CD4-positive, alpha-beta T cell treated with Interleukin-15 for 4 hours (primary cell): ENCODE measurements at places on chromosomes 5 and 9.
A peak's percentile ranks its signal among the peaks of the same experiment; 100 is the strongest.

DNA sequence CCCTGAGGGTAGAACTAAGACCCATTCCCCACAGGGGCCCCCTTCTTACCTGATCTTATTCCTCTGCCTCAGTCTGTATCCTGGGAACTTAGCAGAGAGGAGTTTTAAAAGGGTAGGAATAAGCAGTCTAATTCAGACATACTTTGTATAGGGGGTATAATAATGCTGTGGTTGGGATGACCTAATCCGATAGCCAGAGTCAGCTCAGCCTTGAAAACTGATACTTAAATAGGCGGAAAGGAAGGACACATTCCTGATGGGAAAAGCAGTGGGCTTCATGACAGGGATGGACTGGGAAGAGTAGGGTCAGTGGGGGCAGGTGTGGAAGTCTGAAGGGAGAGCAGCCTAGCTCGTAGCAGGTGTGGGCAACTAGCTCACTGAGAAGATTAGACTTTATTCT, 52.2 kb upstream of the TESK1 start:
- no peak for DNase-seq

- no peak for DNase-seq
These were observed 39.1 kb downstream of the FBN2 start for GRCh38 chr5:128498844-128499455.

DNA sequence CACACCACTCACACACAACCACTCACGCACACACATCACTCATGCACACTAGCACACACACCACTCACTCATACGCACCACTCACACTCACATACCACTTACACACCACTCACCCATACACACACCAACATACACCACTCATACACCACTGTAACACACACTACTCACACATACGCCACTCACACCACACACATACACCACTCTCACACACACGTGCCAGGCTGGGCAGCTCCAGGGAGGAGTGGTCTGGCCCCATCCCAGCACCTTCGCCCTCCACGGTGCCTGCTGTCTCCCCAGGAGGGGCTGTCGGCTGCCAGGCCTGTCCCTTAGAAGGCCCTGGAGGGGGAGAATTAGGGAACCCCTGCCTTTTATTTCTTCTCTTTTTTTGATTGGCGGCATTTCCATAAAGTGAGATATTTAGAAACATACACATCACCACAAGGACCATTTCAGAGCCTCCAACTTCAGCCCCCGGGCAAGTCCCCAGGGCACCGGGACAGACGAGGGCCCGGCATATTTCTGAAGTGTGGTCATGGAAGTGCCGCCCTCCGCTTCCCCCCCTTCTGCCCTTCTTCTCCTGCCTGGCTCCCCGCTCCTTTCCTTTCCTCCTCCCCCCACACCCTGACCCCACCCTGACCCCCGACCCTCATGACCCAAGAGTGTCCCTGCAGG, 6.3 kb upstream of the ASB6 start:
- no peak for DNase-seq

DNA sequence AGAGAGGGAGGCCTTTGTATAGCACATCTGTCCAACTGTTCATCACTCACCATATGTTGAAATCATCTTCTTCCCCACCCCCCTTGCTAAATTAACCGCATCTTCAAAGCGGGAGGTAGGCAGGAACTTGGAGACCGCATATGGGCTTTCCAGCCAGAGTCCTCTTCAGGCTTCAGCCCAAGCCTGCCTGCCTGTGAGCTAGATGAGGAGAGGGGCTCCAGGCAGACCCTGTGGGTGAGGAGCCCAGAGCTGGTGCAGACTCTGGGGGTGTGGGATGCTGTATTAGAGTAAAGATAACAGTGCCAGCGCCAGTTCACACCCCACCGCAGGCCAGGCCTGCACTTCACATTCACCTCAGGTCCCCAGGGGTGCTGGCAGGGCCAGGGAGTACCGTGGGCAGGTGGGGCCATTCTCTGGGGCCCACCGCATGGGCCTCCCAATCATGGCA, 16.2 kb downstream of the PRRC2B start:
- DNase-seq, result peak; percentile 53

GRCh38 chr5:150422075-150422474, 9.4 kb upstream of the CD74 start:
- DNase-seq, result no peak
